ENCODE measurements at places on chromosomes 7 and 10.
A peak's percentile ranks its signal among the peaks of the same experiment; 100 is the strongest.

GRCh38 chr10:95248989-95249388 is 41.8 kb downstream of the PDLIM1 start:
- no peak for DNase-seq

DNA sequence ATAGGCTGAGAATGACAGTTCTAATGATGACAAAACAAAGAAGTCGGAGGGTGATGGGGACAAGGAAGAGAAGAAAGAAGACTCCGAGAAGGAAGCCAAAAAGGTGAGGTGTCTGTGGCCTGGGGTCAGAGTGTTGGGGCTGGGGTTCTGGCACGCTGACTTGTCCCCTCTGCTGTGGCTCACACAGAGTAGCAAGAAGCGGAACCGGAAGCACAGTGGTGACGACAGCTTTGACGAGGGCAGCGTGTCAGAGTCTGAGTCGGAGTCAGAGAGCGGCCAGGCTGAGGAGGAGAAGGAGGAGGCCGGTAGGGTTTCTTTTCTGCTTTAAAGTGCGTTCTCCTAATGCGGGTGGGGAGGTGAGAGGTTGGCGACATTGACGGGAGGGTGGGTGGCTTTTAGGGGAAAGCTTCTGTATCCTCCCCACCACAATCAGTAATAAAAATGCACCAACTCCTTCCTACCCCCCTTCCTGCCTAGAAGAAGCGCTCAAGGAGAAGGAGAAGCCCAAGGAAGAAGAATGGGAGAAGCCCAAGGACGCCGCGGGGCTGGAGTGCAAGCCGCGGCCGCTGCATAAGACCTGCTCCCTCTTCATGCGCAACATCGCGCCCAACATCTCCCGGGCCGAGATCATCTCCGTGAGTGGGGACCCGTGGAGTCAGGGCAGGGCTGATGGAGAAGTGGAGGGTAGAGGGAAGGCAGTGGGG is 4.6 kb downstream of the UFSP1 start:
- DNase-seq: no peak

DNA sequence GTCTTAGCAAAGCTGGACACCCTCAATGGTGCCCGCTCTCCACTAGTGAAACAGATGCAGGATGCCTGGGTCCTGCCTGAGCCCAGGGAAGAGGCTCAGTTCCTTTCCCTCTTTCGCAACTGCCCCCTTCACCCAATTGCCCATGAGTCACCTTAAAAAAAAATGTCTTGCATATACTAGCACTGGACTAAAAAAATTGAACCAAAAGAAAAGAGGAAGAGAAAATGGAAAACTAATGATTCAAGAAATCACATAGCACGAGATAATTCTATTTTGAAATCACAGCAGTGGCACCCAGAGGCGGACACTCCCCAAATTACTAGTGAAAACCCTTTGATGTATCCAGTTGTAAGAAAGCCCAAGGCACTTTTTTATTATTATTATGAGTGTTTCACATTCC is 972.5 kb downstream of the LRMDA start:
- peak; percentile 10 for DNase-seq

DNA sequence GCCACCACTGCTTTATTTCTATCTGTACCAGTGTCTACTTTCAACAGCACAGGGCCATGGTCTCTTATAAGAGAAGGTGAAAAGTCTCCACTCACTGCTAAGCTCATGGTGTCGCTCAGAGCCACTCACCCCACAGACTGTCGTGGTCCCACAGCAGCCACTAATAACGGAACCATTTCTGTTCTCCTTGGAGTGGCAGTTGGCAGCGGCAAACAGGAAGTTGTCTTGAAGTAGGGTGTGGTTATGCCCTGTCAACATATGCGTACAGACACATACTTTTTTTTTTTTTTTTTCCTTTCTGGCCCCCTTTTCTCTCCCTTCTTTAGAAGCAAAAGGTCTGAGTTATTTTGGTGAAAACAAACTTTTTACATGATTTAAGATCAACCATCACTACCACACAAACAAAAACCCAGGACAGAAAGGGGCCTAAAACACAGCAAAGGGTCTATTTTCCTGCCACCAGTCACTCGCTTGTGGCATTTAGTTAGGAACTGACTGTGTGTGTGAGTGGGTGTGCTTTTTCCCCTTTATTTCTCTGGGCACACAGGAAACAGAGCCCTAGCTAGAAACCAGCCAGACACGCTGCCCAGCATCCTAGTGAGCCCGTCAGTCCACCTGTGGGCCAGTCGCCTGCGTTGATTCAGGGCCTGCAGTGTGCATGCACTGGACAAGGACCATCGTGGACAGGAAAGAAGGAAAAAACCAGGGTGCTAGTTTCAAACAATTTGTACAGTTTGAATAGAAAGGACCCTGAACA is 96.7 kb upstream of the EFCAB10 start:
- DNase-seq: no peak

DNA sequence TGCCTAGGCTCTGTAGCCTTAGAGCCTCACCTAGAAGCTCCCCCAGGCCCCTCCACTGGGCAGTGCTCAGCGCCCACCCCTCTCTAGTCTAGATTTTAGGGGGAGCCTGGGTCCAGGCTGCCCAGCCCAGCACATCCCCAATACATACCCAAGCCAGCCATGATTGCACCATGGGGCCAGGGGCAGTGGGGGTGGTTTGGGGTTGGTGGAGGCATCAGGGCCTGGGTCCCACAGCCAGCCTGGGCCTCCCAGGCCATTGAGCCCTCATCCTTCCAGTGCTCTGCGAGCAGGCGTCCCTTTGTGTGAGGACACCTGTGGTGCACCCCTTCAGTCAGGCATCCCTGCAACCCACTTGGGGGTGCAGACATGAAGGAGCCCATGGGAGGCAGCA is 76.9 kb upstream of the RET start:
- no peak for DNase-seq

DNA sequence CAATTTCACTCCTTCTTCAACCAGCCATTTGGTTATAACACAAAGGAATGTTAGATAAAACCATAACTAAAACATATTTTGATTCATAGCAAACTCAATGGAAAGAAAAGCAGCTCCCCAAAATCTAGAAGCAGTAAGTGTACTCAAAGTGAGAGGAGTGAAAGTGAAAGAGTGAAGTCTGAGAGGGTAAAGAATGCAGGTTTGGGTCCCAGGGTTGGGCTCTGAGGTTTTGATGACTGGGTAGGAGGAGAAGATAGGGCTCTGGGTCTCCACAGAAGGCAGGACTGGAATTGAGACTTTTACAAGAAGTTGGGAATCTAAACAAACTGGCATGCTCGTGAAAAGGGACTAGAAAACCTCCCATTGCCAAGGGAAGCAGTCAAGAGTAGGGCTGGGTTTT is 85.4 kb upstream of the RSU1 start:
- DNase-seq: no peak

Data from renal cortical epithelial cell (primary cell).